ENCODE measurements at places on chromosomes 11 and 22.

DNA sequence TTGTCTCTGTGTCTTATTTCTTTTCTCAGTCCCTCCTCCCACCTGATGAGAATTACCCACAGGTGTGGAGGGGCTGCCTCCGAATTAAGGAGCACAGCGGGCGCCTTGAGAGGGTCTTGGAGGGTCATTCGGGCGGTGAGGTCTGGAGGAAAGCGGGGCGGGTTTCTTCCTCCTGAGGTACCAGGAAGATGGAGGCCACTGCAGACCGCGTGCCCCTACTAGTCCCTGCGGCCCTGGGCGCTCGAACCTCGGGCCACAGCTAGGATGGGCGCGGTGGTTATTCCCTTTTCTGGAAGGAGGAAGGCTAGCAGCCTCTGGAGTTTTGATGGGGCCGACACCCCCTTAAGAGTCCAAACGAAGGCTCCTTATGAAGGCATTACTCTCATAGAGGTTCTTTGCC, 5.5 kb upstream of the FAM111A start:
- DNase-seq = no peak

DNA sequence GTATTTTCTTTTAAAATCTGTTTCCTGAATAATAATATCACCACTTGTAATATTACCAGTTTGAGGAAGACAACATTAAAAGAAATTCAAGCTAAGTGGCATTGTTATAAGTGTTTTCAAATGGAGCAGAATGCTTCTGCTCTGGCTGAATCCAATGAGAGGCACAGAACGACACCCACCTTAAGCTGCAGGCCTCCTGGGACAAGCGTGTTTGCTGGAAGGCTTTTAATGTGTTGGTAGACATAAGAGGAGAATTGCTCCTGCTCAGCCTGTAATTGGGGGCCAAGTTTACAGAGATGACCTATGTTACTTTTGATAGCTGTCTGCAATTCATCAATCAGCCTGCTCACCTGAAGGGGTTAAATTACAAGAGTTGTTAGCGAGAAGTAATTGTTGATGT, 242.2 kb downstream of the DCDC1 start:
- DNase-seq = no peak

DNA sequence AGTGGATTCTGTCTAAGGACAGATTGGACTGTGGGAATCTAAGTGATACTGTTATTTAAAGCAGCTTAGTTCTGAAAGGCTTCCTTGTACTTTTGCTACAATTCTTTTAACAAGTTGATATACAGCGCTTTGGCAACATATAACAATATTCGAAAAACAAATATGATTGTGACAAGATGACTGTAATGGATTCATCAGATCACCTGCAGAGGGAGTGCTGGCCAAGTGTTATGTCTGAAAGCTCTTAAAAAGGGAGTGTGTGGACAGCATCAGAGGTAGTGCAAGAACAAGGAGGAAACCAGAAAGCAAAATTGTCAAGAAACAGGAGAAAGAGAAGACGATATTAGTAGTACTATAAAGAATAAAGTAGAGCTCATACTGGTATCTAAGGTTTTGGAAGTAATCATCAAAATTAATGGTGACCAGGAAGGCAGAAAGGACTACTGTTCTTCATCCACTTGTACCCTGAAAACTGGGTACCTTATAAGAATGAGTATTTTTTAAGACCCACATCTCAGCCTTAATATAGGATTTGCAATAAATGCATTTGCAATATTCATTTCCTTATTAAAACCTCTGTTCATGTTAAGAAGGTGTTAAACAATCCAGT, 1112.0 kb upstream of the CCDC90B start:
- no peak for DNase-seq

DNA sequence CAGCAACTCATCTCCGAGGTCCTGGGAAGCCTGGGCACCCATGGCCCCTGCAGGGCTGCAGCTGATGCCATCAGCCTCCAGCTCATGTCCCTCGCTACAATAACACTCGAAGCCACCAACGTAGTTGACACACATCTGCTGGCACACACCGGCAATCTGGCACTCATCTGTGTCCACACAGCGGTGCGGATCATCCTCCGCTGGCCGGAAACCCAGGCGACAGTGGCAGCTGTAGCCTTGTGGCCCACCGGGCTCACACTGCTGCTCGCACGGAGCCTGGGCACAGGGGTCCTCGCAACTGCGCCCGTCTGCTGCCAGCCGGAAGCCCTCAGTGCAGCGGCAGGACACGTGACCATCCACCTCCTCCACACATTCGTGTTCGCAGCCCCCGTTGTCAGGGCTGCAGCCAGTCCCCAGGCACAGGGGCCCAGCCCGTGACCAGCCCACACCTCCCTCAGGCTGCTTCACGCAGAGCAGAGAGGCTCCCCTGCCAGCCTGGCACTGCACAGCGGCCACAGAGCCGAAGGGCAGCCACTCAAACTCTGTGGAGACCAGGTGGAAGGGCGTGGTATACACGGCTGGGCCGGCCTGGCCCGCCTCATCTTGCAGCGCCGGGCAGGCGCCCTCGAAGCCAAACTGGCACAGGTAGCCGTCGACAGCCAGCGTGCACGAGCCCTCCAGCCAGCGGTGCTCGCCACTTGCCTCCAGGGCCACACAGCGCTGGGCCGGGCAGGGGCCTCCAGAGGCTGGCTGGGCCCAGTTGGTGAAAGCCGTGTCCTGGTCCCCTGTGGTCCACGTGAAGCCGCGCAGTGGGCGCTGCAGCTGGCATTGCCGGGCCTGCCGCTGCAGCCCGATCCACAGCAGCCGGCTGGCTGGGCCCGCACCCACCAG, 678 bp downstream of the CD248 start:
- DNase-seq = no peak

DNA sequence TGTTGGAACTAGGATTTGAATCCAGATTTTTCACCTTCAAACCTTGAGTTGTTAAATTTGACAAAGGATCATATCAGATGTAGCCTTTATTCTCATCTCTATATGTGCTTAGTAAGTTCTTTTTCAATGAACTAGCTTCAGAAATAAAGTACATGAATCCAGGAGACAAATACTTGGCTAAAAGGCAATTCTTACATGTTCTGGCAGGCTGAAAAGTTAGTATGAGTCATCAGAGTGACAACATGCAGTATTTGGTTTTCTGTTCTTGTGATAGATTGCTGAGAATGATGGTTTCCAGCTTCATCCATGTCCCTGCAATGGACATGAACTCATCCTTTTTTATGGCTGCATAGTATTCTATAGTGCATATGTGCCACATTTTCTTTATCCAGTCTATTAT, 40.4 kb downstream of the BBOX1 start:
- no peak for DNase-seq

- no peak for DNase-seq
Observed at GRCh38 chr11:18171377-18172000, 1.1 kb upstream of the MRGPRX4 start.

DNA sequence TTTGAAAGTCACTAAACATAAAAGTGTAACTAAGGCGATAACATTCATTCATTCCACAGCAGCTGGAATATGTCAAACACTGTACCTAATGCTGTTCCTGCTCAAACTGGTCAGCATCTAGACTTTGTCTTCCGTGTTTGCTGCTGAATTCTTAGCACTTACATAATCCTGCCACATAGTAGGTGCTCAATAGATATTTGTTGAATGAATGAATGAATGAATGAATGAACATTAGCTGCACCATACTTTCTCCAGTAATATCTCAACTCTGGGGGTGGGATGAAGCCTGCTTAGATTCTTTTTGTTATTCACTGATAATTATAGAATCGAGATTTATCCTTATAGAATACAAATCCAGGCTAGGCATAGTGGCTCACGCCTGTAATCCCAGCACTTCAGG, 6.6 kb upstream of the RNF169 start:
- no peak for DNase-seq

DNA sequence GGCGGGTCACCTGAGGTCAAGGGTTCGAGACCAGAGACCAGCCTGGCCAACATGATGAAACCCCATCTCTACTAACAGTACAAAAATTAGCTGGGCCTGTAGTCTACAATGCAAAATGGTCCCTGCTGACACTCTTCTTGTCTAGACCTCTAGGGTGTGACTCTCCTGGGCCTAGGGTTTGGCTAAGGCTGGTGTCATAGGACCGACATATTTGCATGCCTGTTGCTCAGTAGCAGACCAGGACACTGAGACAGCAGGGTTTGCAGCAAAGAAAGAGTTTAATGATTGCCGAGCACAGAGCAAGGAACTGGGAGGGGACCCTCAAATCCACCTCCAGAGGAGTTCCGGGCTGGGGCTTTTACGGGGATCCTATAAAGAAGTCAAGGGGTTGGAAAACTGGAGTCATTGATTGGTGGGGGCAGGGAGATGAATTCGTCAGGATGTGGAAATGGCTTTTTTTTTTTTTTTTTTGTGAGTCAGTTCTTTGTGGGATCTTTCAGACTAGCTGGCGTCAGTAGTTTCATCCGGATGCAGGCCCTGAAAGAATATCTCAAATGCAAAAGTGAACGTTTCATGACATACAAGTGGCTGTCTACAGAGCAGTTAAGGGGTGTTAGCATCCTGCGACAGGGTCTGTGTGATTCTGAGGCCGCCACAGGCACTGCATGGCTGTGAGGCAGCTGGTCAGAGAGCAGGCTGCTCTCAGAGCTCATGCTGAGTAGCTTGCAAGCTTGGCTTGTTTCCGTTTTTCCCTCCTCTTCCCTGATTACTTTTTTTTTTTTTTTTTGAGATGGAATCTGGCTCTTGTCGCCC, 27.2 kb upstream of the A4GALT start:
- DNase-seq = no peak

DNA sequence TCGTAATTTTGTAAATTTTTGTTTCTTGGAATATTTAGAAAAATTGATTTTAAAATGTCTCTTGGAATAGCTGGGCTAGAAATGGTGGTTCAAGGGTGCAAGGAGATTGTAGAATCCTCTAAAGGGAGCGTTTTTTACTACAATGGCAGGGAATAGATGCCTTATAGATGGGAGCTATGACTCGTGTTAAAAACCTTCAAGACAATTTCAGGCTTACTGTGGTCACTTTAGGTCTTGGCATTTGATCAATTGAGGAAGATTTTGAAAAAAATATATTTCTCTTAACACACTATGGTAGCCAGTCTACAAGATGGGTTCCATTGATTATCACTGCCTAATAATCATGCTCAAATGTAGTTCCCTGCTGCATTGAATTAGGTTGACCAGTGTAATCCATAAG, 25.0 kb downstream of the METTL15 start:
- no peak for DNase-seq

- no peak for DNase-seq
Observed at GRCh38 chr11:19718051-19718450, 5.4 kb downstream of the NAV2 start.

DNA sequence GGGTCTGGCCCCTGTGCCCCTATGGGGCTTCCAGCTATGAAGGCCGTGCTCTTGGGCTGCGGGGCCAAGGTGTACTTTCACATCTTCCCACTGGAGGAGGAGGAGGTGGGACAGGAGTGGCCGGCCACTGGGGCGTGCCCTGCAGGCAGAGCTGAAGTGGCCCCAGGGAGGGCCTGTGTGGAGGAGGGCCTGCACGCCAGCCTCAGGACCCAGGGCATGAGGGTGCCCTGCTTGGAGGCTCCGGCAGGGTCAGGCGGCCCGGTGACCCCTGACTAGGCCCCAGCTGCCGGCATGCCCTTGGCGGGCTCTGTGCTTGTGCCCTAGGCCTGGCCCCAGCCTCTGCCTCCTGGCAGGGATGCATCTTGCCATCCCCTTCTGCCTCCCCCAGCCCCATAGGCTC, 5.2 kb downstream of the PRR5 start:
- DNase-seq = no peak

- no peak for DNase-seq
Observed at GRCh38 chr11:76382209-76382608, 1.1 kb downstream of the GVQW3 start.

DNA sequence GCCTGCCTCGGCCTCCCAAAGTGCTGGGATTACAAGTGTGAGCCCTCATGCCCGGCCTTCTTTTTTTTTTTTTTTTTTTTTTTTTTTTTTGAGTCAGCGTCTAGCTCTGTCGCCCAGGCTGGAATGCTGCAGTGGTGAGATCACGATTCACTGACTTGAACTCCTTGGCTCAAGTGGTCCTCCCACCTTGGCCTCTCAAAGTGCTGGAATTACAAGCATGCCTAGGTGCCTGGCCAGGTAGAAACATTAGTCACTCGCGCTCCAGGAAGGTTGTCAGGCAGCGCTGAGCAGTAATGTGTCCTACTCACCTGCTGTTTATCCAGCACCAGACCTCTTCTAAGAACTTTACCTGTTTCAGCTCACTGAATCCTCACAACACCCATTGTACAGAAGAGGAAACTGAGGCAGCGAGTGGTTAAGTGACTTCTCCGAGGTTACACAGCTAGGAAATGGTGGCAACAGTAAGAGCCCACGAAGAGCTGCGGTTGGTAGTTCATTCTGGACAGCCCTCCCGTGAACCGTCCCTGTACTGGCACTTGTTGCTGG, 496 bp upstream of the CST6 start:
- no peak for DNase-seq

DNA sequence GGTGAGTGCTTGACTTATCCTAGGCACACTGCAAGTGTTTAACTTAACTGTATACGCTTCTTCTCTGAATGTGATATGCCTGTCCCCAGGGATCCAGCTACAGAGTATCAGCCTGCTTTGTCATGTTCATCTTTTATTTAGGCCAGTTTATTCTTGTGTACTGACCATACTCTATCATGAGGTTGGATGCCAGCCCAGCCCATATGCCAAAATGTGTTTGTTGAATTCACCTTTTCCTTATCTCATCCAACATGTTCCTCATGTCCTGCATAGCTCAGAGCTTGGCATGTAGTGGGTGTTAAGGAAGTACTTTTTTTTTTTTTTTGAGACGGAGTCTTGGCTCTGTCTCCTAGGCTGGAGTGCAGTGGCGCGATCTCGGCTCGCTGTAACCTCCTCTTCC, 116.2 kb downstream of the NCAM1 start:
- no peak for DNase-seq

DNA sequence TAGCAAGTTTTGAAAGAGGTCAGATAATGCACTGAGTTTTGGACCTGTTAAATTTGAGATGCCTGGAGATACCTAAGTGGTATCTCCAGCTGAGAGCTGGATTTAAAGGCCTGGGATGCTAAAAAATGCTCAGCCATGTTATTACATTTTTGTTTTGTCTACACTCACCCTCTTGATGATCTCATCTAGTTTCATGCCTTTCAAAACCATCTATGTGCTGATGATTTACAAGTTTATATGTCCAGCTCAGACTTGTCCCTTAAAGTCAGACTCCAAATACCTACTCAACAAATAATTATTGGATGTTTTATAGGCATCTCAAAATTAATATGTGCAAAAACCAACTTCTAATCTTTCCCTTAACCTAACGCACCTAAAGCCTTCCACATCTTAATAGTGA, 103.6 kb upstream of the OR9G4 start:
- no peak for DNase-seq

- DNase-seq = no peak
Observed at GRCh38 chr22:24697621-24698082, 76.9 kb downstream of the PIWIL3 start.

- DNase-seq = no peak
Observed at GRCh38 chr11:60869451-60869825, 2.1 kb downstream of the ZP1 start.

- DNase-seq = no peak
Observed at GRCh38 chr11:1283091-1283511, 26.3 kb downstream of the TOLLIP start.

- no peak for DNase-seq
Observed at GRCh38 chr11:117545706-117546105, 218.1 kb downstream of the CEP164 start.

- DNase-seq = no peak
Observed at GRCh38 chr11:33654594-33654993, 46.0 kb downstream of the C11orf91 start.

- DNase-seq = no peak
Observed at GRCh38 chr11:81644239-81644840, 1089.3 kb downstream of the FAM181B start.
